ENCODE measurements at places on chromosomes 11 and 22.
A peak's percentile ranks its signal among the peaks of the same experiment; 100 is the strongest.

DNA sequence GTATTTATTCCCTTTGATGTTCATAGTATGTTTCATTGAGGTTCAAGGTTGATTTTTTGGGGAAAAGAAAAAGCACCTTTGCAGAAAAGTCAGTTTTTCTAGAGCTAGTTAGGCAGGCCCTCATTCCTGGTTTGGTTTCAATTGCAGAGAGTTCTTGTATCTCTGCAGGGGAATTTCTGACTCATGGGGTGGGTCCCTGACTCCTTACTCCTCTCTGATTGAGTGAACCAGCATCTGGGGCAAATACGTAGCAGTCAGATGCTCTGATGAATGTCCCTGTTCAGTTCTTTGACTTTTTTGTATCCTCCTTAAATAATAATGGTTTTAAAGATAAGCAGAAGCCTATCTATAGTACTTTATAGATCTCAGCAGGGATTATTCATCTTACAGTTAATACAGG is 7.7 kb upstream of the NCR3LG1 start:
- no peak for DNase-seq

DNA sequence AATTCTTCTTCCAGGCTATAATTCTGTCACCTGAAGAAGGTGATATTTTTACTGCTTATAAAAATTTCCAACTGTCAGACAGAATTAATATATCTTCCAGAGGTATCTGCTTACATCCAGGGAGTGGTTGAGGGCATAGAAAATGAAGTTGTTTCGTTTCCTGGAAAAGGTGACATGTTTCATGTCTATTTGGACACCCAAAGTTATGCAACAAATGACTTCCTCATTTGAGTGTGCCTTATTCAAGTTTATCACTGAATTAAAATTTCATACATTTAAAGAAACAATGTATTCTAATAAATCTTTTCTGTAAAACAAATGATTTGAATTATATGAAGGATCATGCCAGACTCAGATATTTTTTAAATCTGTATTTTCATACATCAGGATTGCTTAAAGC is 8.5 kb upstream of the GRAMD1B start:
- DNase-seq = no peak

DNA sequence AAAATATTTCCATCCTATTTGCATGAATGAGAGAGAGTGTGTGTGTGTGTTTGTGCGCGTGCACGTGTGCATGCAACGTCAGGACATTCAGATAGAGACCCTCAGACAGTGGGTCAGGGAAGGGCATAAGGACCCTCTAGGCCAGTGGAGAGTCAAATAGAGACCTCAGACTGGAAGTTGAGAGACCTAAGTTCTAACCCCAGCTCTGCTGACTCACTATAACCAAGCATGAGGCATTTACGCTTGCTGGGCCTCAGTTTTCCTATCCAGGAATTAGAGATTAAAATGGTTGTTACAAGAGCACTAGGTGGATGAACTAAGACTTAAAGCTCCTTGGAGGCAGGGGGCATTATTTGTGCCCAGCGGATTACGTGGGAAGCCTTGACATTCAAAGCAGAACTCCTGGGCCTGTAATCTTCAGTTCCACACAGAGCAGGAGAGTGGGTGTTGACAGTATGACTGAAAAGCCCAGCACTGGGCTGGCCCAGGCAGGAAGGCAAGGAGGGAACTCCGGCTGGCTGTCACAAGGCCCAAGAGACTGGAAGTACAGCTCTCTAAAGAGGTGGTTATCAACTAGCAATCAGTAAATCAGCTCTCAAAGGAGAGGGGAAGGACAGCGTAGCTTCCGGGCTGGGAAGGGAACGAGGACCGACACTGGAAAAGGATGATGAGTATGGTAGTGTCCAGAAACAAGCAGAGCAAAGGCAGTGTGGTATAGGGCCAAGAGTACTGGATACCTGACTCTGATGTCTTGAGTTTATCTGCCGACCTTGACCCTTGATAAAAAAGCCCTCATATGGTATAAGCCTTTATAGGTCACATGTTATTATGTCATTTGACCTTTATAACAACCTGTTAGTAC is 9.2 kb downstream of the RHOG start:
- DNase-seq = no peak

- DNase-seq = no peak
Measured at GRCh38 chr22:43488031-43488866, 76.4 kb downstream of the MPPED1 start.

DNA sequence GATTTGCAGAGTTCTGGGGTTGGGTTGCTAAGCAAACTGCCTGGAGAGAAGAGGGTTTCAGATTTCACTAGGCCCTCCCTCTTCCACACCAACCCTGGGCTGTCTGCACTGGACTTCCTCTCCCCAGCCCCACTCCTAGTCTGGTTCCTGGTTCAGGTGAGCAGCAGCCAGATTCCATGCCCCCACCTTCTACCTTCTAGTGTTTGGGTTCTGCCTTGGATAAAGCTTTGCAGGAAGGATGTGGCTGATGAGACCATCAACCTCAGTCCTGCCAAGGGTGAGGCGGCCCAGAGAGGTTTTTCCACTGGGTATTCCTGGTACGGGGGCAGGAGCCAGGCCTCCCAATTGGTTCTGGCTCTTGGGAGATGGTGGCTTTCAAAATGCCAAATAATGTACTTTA is 68.3 kb downstream of the BCR start:
- DNase-seq = peak; percentile 31

- DNase-seq = no peak
Measured at GRCh38 chr22:27349456-27349855, 452.1 kb downstream of the MN1 start.
